ENCODE measurements at places on chromosomes 6 and 20.

DNA sequence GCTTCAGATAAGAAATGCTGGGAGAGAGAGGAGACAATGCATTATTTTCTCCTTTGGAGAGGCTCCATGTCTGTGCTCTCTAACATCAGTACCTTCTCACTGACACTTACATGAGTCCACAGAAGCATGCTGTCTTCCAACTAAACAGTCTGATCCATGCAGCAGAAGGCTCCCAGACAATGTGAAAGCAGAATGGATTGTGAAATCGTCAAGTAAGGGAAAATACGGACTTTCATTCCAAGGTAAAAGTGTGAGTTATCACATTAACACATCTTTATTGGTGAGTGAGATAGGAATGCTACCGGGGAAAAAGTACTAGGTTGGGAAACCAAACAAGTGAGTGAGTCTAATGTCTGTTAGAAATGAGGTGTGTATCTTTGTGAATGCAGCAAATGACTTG is 167.6 kb upstream of the KCNK16 start:
- DNase-seq = no peak

- no peak for DNase-seq
Observed at GRCh38 chr6:144178323-144178722, 28.0 kb downstream of the STX11 start.

GRCh38 chr6:142112451-142113061 is 20.2 kb upstream of the GJE1 start:
- DNase-seq = peak; percentile 67

GRCh38 chr6:34249469-34250261 is 859 bp upstream of the SMIM29 start:
- no peak for DNase-seq

- no peak for DNase-seq
Observed at GRCh38 chr6:7916959-7917358, 6.4 kb upstream of the TXNDC5 start.

- DNase-seq = peak; percentile 15
Observed at GRCh38 chr20:61184194-61184593, 67.9 kb upstream of the CDH4 start.

Measured in bronchial epithelial cell (primary cell).